GM18507 (cell line): ENCODE measurements at places on chromosomes 7 and 10.

- DNase-seq: no peak
Measured at GRCh38 chr10:80271416-80271815, 18.0 kb downstream of the MAT1A start.

DNA sequence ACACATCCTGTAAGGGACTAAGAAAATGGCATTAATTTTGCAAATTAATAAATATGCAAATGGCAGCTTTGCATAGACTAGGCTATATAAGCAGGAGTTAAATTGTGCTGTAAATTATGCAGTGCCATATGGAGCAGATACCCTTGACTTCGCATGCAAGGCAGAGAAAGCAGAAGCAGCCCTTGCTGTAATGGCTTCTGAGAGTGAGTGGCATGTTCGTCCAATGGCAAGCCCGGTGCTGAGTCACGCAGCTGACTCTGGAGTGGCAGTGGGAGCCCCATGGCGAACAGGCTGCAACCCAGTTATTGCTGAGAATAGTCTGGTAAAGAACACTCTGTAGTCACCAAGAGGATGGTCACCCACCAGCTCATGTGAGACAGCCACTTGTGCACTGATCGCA, 1186.5 kb downstream of the TYW1 start:
- no peak for DNase-seq

GRCh38 chr7:964401-965231, 10.1 kb upstream of the ADAP1 start:
- no peak for DNase-seq

DNA sequence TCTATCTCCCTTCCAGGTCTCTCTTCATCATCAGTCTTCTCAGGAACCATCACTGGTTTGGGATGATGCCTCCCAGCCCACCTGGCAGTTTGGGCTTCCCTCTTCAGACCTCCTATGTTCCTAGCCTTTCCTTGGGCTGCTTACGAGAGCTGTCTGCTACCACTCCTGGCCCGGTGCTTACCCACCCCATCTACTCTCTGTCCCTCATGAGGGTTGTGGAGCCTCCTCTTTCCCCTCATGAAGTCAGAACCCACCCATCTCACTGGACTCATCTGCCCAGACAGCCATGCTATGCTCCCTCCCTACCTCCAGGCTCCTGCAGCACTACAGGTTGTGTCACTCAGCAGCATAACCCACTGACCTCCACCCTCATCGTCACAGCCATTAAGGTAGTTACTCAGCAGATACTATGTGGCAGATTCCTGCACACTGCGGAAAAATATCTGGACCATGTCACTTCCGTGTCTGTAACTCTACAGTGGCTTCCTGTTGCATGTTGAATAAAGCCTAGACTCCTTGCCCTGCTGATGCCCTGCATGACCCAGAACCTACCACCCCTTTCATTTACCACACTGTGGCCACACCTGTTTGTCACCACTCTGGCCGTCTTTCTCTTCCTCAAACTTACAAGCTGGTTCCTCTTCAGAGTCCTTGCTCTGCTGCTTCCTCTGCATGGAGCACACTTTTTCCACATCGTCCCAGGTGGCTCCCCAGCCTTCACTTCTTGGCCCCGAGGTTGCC, 2.0 kb downstream of the DBNL start:
- DNase-seq: no peak

- no peak for DNase-seq
Measured at GRCh38 chr7:19113002-19113350, 4.5 kb downstream of the TWIST1 start.

GRCh38 chr7:41979834-41980307, 257.1 kb downstream of the GLI3 start:
- no peak for DNase-seq

GRCh38 chr7:151198945-151199848, 11.1 kb downstream of the H2BK1 start:
- no peak for DNase-seq

- no peak for DNase-seq
Measured at GRCh38 chr7:136234040-136234439, 256.9 kb upstream of the MTPN start.

DNA sequence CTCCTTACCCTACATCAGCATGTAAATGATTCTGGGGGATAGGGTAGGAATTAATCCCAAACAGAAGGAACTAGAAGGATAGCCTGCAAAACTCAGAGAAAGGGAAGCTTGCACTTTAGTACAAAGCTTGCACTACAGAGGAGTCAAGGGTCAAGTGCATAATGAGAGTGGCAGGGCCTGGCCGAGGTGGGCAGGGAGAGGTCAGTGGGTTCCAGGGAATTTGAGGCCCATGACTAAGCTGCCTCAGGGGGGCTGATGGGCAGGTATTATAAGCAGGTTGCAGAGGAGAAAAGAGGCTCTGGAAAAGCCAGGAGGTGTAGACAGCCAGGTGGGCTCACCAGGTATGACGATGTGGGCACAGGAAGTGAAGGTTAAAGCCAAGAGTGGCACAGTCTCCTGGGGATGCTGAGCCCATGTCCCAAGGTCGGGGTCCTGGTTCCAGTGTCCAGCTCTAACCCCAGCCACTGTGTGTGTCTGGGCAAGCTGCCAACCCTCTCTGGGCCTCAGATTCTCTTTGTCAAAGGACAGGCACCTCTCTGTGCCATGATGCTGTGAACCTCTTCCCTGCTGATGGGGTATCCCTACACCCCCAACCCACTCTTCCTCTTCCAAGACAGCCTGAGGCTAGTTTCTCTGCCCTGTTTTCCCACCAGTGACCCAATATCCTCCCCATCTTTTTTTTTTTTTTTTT, 32.0 kb upstream of the ELN start:
- no peak for DNase-seq

DNA sequence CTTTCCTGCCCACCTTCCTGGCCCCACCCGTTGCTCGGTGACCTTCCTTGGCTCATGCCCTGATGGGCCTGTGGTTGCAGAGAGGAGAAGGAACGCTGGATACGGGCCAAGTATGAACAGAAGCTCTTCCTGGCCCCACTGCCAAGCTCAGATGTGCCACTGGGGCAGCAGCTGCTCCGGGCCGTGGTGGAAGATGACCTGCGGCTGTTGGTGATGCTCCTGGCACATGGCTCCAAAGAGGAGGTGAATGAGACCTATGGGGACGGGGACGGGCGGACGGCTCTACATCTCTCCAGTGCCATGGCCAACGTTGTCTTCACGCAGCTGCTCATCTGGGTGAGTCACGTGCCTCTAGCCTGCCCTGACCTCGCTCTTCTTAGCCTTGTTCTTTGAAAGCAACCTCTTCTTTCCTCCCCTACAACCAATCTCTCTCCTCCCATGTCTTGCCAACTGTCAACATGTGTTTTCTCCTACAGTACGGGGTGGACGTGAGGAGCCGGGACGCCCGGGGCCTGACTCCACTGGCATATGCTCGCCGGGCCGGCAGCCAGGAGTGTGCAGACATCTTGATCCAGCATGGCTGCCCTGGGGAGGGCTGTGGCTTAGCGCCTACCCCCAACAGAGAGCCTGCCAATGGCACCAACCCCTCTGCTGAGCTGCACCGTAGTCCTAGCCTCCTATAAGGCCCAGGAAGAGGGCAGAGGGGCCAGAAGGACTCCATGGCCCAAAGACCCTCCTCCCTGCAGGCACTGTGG, 24.1 kb downstream of the GBX1 start:
- no peak for DNase-seq

DNA sequence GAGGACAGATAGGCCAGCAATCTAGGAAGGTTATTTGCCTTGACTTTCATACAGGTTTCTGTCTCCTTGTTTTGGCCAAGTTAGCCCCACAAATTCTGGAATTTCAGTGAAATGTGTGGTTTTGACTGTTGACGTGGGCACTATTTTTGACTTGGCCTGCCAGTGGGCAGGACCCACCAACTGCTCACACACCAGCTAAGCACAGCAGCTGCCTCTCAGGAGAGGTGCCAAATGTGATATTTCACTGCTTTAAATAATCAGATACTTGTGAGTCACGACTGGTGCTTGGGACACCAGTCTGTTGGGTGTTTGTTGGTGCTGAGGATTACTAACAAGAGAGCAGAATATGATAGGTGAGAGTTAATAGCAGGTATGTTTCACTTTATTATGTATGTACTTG, 409.7 kb upstream of the MTPN start:
- no peak for DNase-seq

GRCh38 chr10:47088656-47089354, 177.6 kb downstream of the PTPN20 start:
- DNase-seq: no peak

- DNase-seq: no peak
Measured at GRCh38 chr7:73308074-73308664, 457 bp downstream of the NSUN5 start.

DNA sequence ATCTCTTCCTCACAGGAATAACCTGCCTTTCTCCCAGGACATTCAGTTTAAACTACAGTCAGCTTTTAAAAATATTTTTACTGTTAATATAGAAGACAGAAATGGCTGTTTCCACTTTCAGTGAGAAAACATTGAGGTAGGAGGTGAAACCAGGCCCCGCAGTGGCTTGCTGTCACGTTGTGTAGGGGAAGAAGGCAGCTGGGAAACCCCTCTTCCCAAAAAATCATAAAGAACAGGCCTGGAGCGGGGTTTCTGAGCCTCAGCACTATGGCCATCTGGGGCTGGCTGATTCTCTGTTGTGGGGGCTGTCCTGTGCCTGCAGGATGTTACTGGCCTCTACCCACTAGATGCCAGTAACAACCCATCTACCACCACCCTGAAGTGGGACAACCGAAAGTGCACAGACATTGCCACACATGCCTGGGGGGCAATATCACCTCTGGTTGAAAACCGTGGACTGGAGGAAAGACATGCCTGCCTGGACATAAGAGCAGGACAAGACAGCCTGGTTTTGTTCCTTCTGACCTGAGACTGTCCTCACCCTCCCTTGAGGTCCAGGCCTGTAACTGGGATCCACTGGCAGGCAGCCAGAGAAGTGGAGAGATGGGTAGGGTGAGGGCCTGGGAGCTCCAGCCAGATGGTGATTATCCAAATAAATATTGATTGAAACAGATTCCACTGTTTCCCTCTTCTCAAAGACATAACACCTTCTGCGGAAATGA, 43.9 kb downstream of the KCNH2 start:
- DNase-seq: no peak

DNA sequence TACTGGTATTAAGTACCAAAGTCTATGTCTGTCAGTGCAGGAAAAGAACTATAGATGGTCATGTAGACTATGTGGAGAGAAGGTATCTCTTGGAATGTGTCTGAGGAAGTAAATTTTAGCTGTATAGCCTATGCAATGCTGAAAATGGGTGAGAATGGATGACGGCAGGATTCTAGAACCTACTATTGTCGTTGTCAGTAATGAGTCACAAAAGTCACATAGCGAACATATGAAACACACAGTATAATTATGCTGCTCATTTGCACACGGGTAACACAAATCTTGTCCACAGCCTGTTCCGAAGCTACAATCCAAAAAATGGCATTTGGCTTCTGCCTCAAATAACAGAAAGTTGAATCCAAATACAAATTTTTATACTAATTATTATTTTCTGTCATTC, 33.6 kb upstream of the KMT2E start:
- DNase-seq: no peak

GRCh38 chr10:6409971-6410643, 170.0 kb downstream of the PRKCQ start:
- DNase-seq: no peak

DNA sequence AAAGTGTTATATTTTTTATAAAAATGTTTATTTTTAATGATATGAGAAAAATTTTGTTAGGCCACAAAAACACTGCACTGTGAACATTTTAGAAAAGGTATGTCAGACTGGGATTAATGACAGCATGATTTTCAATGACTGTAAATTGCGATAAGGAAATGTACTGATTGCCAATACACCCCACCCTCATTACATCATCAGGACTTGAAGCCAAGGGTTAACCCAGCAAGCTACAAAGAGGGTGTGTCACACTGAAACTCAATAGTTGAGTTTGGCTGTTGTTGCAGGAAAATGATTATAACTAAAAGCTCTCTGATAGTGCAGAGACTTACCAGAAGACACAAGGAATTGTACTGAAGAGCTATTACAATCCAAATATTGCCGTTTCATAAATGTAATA, 64.8 kb upstream of the CAPZA2 start:
- DNase-seq: no peak

DNA sequence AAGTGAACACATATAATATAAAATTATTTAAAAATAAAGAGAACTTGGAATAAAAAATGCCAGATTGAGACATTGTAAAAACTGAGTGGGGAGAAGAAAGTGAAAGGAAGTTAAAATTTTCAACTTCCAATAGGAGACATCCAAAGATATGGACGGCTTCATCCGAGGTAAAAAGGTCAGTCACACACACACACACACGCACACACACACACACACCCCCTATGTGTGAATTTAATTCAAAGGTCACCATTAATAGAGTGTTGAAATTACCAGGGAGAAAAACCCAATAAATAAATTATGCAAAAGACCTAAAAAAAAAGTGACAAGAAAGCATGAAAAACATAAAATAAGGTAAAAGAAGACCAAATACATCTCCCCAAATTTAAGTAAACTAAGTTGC, 131.0 kb upstream of the DNAJB12 start:
- DNase-seq: no peak

GRCh38 chr7:105934572-105935185, 28.4 kb upstream of the CDHR3 start:
- no peak for DNase-seq

DNA sequence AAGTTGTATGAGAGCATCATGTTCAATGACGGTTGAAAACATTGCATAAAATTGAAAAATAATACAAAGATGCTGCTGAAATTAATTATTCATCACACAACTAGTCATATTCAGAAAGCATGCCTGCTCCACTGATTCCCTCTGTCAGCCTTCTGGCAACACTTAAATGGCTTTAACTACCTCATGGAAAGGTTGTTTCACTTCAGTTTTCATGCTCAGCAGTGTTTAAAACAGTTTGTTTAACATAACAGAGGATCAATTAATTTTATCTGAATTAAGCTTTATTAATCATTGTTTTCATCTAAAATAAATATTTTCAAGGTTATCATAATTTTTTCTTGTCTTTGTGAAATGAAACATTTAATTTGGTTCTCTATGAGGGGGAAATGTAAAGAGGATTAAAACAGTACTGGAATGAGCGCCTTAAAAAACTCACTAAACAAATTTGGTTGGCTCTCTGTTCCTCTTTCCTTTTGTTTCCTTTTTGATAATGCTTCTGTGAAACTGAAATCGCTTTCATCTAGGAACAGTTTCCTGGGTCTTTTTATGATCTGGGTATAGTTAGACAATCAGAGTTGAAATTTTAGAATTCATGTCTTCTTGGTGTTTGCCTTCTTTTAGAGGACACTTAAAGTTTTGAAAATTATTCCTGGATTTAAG, 427.4 kb downstream of the SH2D4B start:
- DNase-seq: no peak

DNA sequence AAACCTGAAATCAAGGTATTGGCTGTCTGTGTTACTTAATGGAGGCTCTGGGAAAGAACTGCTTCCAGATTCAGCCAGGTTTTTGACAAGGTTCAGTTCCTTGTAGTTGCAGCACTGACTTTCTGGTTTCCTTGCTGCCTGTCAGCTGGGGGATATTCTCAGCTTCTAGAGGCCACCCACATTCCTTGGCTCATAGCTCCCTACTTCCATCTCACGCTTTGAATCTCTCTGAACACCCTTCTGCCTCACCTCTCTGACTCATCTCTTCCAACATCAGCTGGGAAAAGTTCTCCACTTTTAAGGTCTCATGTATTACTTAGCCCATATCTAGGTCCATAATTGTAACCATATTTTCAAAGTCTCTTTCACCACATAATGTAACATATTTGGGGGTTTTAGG, 22.9 kb upstream of the GPR22 start:
- no peak for DNase-seq

GRCh38 chr10:78045856-78046255, 12.2 kb downstream of the RPS24 start:
- DNase-seq: no peak
